Activated CD8-positive, alpha-beta memory T cell treated with anti-CD3 and anti-CD28 coated beads, Interleukin-2, amount 10 ng/mL, durations not matched to agents 7 days and 5 days (primary cell): ENCODE measurements at places on chromosomes 13 and 19. TPM values are rescaled to one million over a fixed set of nuclear protein-coding genes. Genes with fewer than 3 reads are reported as not detected.

DNA sequence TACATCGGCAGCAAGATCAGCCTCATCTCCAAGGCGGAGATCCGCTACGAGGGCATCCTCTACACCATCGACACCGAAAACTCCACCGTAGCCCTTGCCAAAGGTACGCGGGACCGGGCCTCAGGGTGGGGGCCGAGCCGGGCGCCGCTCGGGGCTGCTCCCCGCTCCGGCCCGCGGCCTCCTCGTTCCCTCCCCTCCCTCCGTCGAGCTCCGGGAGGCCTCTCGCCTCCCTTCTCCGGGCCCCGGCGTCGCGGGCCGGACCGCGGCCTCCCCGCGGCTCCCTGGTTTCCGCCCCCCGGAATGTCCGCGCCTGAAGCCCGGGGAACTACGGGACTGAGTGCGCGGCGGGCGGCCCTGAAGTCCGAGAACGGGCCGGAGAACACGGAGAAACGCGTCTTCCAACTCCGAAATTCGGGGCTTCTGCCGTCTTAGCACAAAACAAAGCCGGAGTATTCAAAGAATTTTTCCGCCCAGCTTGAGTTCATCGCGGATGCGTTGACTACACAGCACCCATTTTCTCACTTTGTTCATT, 423 bp downstream of the LSM14A start:
- no peak for DNase-seq

GRCh38 chr19:2578391-2578890, 102.5 kb downstream of the GADD45B start:
- no peak for DNase-seq

ZNF606 gene
- 11.6 TPM for total RNA-seq

PBX4 gene
- total RNA-seq = 62.3 TPM

DNA sequence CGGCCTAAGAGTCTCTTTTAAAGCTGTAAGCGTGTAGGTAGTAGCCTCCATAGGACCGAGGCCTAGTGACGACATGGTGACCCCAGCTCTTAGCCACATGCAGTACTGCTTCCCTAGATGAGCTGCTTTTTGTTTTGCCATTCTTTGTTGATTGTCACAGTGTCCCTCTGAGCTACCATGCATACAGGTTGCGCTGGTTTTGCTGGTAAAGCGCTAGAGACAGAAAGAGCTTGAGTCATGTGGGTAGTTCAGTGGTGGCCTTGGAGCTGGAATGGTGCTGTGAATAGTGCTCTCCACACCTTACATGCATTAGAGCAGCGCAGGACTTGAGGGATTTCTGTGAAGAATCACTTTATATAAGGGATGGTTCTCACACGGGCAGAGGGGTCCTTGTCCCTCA, 5.1 kb downstream of the HNRNPM start:
- no peak for DNase-seq

TPRX2 gene
- total RNA-seq = not detected

GRCh38 chr19:31233295-31233800, 115.9 kb downstream of the TSHZ3 start:
- DNase-seq = no peak

RASL11A gene
- 0.70 TPM for total RNA-seq

GRCh38 chr13:68185444-68186141, 955.5 kb upstream of the PCDH9 start:
- DNase-seq = no peak

- no peak for DNase-seq
These were observed 1.8 kb upstream of the TMEM272 start for GRCh38 chr13:51846756-51847155.

DNA sequence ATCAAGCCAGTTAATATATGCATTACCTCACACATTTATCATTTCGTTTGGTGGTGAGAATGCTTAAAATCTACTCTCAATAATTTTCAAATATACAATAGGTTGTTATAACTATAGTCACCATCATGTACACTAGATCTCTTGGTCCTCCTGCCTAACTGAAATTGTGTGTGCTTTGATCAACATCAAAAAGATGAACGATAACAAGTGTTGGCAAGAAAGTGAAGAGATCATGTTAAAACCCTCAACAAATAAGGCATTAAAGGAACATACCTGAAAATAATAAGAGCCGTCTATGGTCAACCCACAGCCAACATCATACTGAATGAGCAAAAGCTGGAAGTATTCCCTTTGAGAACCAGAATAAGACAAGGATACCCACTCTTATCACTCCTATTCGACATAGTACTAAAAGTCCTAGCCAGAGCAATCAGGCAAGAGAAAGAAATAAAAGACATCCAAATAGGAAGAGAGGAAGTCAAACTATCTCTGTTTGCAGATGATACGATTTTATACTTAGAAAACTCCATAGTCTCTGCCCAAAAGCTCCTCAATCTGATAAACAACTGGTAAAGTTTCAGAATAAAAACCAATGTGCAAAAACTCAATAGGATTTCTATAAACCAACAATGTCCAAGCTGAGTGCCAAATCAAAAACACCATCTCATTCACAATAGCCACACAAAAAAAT, 27.9 kb upstream of the OR10H1 start:
- DNase-seq = no peak

DNA sequence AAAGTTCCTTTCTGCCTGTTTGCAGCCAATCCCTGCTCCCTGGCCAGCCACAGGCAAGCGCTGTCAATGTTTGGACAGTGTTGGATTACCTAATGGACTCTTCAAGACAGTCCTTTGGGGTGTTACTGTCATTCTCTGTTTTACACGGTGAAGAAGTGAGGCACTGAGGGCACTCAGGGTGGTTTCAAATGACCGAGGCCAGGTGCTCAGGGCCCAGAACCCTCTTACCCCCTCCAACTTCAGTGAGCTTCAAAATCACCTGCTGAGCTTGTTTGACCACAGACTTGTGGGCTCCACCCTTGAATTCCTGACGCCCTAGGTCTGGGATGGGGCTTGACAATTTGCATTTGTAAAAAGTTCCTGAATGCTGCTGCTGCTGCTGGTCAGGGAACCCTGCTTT, 97.9 kb downstream of the GGACT start:
- no peak for DNase-seq

- DNase-seq = no peak
These were observed 1.3 kb downstream of the ZNF607 start for GRCh38 chr19:37718304-37718703.

CEACAM7 gene
- not detected for total RNA-seq

DNA sequence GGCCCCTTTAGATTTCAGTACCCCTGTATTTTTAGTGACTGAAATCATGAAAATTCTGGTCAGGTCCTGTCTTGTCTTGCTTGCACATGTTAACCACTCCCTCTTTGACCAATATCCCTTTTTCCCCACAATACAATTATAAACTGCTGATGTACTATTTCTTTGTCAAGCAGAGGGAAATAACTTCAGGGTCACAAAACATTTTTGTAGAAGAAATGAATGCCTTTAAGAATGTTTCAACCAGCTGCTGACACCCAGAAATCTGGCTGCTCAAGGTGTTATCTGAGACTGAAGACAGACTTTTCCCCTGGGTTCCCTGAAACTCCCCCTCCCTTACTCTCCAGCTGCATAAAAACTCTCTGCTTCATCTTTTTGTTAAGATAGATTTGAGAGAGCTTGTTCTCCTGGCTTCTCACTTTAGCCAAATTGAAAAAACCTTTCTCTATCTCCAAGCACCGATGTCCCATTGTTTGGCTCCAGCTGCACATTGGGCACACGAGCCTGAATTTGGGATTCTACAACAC, 18.4 kb upstream of the ACOD1 start:
- no peak for DNase-seq
